T-cell (primary cell): ENCODE measurements at places on chromosomes 12 and 14.

GRCh38 chr12:39441189-39441962, 1.5 kb downstream of the KIF21A start:
- DNase-seq: no peak

GRCh38 chr14:95620659-95621059, 65.6 kb upstream of the TCL1B start:
- DNase-seq: peak; percentile 16

DNA sequence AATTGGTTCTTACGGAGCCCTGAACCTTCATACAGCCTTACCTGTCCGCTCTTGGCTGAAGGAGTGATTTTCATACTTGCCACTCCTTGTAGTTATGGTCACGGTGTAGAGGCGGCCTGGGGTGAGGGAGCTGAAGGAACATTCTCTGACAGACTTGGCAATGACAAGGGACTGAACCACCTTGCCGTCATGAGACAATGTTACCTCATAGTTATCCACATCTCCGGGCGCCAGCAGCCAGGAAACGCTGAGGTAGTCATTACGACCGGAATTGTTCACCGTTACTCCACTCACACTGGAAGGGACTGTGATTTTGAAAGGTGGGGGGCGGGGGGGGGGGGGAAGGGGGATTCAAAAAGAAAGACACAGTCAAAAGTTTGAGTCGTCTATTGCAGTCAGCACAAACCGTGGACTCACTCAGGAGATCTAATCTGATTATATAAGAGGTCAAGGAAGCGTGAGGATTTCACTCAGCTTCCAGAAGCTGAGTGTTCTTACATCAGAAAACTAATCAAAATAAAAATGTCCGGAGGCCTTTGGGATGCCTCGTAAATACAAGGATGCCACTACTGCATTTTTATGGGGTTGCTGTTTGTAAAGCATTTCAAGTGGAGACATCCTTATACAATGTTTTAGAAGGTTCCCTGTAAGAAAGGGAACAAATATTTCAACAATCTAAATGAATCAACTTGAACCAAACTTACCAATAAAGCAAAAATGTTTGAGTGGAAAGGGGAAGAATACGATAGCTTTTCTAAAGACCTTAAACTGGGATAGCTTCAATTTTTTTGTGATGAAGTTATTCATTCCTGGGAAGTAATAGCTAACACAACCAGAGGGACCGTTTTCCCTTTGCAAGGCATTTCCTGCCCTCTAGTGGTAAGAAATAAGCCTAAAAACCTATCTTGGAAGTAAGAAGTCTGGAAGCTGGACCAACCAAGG, 60.6 kb downstream of the PTPRB start:
- no peak for DNase-seq

- DNase-seq: no peak
Observed at GRCh38 chr14:55847766-55848165, 267.8 kb downstream of the KTN1 start.

GRCh38 chr12:3920351-3921150, 47.4 kb upstream of the PARP11 start:
- DNase-seq: no peak

DNA sequence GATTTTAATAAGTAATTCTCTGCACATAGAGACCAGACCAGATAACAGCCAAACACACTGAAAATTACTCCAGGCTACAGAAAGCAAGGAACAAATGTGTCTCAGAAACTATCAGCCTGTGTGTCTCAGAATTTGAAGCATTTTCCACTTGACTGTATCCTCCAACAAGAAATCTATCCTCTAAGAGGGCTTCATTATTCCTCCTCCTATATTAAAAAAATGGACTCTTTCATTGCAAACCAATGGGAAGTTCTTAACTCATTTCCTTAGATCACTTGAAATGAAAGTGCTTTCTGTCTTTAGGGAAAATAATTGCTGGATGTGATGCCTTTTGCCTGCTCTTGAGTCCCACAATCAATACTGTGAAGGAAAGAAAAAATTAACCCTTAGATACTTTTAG, 2.3 kb downstream of the ST8SIA1 start:
- no peak for DNase-seq

DNA sequence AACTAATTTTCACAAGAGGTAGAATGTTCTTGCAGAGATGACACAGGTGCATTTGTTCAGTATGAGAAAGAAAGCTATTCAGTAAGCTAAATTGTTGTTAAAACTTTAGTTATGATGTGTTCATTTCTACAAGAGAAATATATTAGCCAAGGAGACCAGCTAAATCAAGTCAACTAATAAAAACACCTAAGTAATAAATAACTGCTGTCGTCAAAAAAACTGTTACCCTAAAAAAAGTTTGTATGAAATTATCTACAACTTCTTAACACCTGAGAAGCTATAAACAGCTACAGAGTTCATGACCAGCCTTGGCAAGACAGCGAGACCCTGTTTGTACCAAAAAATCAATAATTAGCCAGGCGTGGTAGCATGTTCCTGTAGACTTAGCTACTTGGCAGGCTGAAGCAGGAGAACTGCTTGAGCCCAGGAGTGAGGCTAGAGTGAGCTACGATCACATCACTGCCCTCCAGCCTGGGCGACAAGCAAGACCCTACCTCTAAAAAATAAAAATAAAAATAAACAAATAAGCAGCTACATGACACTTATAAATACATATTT, 67.6 kb upstream of the AP4S1 start:
- no peak for DNase-seq

GRCh38 chr12:90905691-90906370, 49.1 kb downstream of the CCER1 start:
- DNase-seq: no peak

- no peak for DNase-seq
Observed at GRCh38 chr12:106039242-106039641, 99.5 kb downstream of the NUAK1 start.

GRCh38 chr12:41512497-41512896, 324.4 kb downstream of the PDZRN4 start:
- no peak for DNase-seq

DNA sequence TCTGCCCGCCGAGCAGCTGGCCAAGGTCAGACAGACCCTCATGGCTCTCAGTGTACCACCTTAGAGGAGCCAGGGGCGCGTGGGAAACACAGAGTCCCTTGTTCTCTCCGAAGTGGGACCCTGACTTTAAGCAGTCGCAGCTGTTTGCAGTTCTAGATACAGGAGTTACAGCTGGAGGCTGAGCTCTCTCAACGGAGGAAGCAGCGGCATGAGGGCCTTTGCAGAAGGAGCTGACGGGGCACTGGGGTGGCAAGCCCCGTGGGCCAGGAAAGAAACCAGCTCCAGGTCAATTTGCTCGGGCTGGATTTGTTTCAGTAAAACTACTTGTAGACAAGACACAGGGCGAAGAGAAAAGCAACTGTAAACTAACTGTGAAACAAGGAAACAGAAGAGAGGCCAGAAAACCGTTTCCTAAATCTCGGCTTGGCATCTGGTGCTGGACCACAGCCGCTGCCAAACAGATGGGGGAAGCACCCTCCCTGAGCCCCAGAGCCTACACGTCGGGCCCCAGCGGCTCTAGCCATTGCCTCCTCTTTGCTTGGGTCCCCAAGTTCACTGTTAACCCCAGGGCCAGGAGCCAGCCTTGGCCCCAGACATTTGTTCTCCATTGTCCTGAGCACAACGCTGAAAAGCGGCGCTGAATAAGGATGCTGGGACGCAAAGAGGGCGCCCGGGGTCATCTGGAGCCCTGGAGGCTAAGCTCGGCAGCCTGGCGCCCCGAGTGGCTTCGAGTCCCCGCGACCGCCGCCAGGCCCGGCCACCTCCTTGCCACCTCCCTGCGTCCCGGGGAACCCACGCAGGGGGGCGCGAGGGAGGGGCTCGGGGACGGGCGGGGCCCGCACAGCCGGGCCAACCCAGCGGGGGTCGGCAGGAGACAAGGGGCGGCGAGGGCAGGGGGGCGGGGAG, 914 bp upstream of the PACS2 start:
- peak; percentile 20 for DNase-seq

DNA sequence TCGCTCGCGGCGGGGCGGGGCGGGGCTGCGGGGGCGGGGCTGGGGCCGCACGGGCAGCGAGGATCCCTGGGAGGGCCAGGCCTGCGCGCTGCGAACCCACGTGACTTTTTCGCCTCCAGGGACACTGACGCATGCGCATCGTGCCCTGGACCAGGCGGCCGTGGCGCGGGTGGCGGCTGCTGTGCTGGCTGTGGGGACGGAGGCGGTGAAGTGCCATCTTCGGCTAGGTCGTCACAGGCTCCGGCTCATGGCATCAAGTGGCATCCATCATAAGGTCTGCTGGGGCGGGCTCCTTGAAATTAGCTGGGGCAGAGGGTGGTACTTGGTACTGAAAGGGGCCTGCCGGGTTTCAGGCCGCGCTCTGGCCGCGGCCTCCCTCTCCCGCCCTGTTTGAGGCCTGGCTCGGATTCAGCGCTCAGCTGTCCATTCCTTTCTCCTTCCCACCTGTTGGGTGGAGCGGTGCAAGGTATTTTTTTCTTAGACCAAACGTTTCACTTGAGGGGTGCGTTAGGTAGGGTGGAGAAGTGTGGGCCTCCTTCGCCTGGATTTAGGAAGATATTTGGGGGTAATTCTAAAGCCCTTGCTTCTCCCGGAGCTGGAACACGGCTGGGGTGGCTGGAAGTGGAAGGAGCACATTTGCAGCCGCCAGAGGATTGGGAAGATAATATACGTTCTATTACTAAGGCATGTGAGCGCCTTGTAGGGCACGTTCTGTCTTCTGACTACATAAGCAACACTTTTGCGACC, at the start of gene PRPF39:
Gene PRPF39 (plus strand): TSS at position 141 of the 747 bp plus-strand sequence. CDS start 11,124 bp downstream, outside the sequence.
- peak; percentile 91 for DNase-seq

GRCh38 chr12:52573306-52573705, 337 bp downstream of the KRT74 start:
- no peak for DNase-seq

GRCh38 chr12:15151161-15152091, 69.8 kb downstream of the RERG start:
- no peak for DNase-seq

- no peak for DNase-seq
Observed at GRCh38 chr14:23640524-23641141, 4.5 kb downstream of the DHRS2 start.

DNA sequence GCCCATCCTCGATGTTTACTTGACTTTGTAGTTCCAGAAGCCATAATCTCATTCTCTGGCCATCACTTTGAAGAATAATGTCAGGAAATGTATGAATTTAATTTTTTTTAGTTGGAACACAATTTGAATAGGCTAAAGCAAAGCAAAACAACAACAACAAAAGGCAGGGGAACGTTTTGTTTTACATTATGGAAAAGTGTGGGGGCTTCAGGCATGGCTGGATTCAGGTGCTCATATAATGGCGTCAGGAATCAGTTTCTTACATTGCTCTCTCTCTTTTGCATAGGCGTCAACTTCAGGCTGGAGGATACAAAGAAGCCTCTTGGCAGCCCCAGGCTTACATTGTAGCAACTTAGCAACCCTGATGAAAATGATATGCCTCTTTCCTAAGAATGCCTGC, 13.1 kb upstream of the RPH3A start:
- no peak for DNase-seq

DNA sequence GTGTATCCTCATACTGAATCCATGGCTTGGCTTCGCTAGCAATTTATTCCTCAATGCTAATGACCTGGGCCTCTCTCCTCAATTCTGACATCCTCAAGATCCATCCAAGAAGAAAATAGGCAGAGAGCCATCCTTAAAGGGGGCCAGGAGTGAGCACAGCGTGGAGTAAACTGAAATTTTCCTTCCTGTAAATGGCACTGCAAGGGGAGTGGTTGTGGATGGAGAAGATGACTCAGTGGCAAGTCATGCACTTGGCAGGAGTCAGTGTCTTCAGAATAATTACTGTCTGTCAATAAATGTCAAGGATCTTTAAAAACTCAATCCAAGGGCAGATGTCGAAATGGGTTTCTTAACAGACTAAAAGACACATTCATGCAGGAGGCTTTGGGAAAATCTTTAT, 88.0 kb upstream of the TMEM132C start:
- no peak for DNase-seq

- no peak for DNase-seq
Observed at GRCh38 chr12:82525616-82526015, 161.1 kb upstream of the TMTC2 start.
